ENCODE measurements at places on chromosomes 5 and 9. TPM values are rescaled to one million over a fixed set of nuclear protein-coding genes. Genes with fewer than 3 reads are reported as not detected.
A peak's percentile ranks its signal among the peaks of the same experiment; 100 is the strongest.

- H3K4me1 ChIP-seq = no peaks in the 10 kb centered on the region
- H3K4me3 ChIP-seq = no peak overlapping the region
- H3K36me3 ChIP-seq = no peaks in the 10 kb centered on the region
- no peaks in the 10 kb centered on the region for H3K27me3 ChIP-seq
- no peak for DNase-seq
- H3K27ac ChIP-seq = no peak overlapping the region
These were observed 163.4 kb downstream of the SNX18 start for GRCh38 chr5:54680998-54681397.

The C5orf47 gene
- not detected for total RNA-seq

DNA sequence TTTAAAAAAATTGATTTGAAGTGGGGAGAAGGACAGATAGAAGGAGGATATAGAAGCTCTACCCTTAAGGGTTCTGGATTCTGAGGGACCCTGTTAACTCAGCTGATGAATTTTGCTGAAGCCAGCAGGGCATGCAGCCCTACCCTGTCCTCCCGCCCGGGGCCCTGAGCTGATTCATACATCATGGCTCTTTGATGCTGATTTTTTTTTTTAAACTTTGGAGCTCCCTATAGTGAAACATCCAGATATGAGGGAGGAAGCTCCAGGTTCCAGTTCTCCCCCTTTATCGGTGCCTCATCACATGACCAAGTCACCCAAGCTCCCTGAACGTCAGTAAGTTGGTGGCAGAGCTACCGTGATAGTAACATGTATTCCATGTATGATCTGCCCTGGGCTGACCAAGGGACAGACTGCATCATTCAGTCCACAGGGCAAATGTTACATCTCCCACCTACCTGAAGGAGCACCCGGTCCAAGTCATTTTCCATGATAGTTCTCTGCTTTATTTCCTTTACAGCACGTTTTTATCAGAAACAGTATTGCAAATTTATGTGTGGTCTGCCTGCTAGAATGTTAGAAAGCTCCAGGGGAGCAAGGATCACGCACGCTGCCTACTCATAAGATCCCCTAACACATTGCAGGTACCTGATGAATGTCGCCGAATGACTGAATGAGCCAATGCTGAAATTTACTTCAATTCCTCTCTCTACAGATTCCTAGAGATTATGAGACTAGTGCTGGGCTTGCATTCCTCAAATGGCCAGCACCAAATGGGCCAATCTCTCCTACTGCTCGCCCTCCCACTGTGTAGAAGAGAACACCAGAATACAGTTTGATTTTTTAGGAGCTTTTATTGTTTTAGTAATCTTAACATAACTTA, 25.9 kb downstream of the SPARC start:
- H3K36me3 ChIP-seq = peaks cover 35% of the 10 kb centered on the region
- H3K27ac ChIP-seq = no peak overlapping the region
- H3K4me3 ChIP-seq = no peak overlapping the region
- H3K27me3 ChIP-seq = no peaks in the 10 kb centered on the region

The LCP2 gene
- total RNA-seq = 20.4 TPM

The SLC1A3 gene
- 11.3 TPM for total RNA-seq

- no peak for DNase-seq
- peaks cover 22% of the 10 kb centered on the region for H3K4me1 ChIP-seq
- H3K27me3 ChIP-seq = no peaks in the 10 kb centered on the region
- no peak overlapping the region for H3K27ac ChIP-seq
- H3K36me3 ChIP-seq = peaks cover 16% of the 10 kb centered on the region
These were observed 89.1 kb downstream of the PSD2 start for GRCh38 chr5:139884734-139885133.

- H3K36me3 ChIP-seq = no peaks in the 10 kb centered on the region
- DNase-seq = no peak
These were observed 111.1 kb upstream of the FBXL7 start for GRCh38 chr5:15388866-15389265.

DNA sequence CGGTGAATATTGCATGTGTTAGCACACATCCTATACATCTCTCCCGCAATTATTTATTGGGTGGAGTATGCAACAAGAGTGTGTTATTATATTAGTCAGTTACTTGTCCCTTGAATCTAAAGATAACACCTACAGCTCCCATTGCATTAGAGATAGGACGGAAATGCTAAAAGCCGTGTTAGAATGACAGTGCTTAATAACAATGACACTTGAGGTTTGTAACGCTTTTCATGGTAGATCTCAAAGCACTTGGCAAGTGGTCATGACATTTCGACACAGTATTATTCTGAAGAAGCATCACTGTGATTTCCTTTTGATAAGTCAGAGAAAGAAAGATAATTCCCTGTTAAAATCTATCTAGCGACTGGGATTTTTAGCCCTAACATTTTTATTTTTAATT, 33.4 kb upstream of the TRIO start:
- no peak overlapping the region for H3K27ac ChIP-seq
- H3K36me3 ChIP-seq = no peaks in the 10 kb centered on the region
- no peak overlapping the region for H3K4me3 ChIP-seq
- DNase-seq = no peak

DNA sequence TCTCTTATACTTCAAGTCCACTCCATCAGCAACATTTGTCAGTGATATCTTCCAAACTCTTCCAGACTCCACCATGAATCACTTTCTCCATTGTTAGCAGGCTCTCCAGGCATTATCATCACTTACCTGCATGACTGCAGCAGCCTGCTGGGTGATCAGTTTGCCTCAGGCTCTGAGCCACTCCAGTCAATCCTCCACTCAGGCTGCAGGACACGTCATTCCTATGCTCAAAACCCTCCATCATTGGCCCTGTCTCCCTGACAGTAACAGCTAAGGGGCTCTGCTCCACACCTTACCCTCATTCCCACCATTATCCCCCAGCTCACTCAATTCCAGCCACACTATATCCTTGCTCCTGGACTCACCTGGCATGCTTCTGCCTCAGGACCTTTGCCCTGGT, 10.7 kb downstream of the DIRAS2 start:
- H3K27me3 ChIP-seq = no peaks in the 10 kb centered on the region
- no peak for DNase-seq
- no peaks in the 10 kb centered on the region for H3K36me3 ChIP-seq
- no peaks in the 10 kb centered on the region for H3K4me1 ChIP-seq
- H3K27ac ChIP-seq = no peak overlapping the region

DNA sequence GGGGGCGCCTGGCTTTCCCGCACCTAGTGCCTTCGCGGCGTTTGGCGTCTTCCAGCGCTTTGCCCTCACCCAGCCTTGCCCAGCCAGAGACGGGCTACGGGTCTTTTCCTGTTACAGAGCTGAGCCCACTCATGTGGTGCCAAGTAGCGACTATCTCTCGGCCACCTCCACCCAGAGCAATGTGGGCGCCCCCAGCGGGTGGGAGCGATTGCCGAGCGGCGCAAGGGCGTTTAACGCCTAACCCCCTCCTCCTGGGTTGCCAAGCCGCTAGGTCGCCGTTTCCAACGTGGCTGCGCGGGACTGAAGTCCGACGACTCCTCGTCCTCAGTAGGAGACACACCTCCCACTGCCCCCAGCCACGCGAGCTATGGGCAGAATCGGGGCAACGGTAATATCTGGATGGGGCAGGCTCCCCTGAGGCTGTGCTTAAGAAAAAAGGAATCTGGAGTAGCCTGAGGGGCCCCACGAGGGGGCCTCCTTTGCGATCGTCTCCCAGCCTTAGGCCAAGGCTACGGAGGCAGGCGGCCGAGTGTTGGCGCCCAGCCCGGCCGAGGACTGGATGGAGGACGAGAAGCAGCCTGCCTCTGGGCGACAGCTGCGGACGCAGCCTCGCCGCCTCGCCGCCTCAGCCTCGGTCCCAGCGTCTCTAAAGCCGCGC, 5.8 kb downstream of the TLX3 start:
- H3K27ac ChIP-seq = no peak overlapping the region
- H3K36me3 ChIP-seq = no peaks in the 10 kb centered on the region
- H3K4me1 ChIP-seq = peaks cover 74% of the 10 kb centered on the region
- peak overlapping the region; percentile 37 for H3K4me3 ChIP-seq

DNA sequence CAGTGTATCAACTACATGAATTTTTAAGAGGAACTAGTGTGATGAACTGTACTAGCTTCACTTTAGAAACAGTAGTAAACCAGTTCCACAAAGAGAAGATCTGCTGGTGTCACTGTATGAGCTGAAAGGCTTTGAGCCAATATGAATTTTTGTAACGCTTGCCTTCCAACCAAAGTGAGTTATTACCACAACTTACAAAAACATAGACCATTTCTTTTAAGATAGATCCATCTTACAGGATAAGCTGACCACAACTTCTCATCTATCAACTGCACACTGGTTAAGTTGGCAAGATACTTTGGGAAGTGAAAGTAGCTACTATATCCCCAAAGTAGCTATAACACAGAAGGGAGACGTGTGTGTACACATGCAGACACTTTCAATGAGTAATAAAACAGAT, 849.6 kb upstream of the DMAC1 start:
- H3K27me3 ChIP-seq = no peaks in the 10 kb centered on the region
- DNase-seq = no peak
- no peak overlapping the region for H3K27ac ChIP-seq
- no peak overlapping the region for H3K4me3 ChIP-seq

The MYORG gene
- total RNA-seq = 20.8 TPM

The TMEM215 gene
- total RNA-seq = not detected

The SPATA31E1 gene
- not detected for total RNA-seq

DNA sequence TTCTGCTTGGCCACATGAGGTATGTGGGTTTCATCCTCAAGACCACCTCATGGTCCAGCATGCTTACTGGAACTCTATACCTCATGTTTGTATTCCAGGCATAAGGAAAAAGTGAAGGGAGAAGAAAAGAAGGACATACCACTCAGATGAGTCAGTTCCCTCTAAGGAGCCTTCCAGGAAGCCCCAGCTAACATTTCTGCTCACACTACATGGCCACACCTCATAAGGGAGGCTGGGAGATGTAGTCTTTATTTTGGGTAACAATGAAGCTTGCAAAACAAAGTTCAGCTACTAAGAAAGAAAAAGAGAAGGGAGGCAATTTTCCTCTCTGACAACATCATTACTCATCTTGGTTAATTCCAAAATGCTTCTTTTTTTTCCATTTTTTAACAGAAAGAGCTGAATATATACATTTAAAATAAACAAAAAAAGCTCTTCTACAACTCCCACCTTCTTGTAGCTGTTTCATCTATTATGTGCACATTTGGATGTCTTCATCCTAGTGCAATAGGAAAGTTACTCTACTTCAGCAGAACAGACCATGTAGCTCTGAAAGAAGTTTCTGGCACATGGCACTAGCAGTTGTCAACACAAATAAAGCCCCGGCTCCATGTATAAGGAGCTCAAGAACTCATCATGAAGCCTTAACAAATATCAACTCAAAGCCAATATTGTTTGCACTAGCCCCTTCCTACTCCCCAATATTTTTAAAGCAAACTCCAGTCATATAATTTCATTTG, 123.6 kb upstream of the CCDC112 start:
- no peaks in the 10 kb centered on the region for H3K36me3 ChIP-seq
- H3K27me3 ChIP-seq = no peaks in the 10 kb centered on the region
- peaks cover 42% of the 10 kb centered on the region for H3K4me1 ChIP-seq
- peak overlapping the region; percentile 36 for H3K27ac ChIP-seq
- no peak for DNase-seq

DNA sequence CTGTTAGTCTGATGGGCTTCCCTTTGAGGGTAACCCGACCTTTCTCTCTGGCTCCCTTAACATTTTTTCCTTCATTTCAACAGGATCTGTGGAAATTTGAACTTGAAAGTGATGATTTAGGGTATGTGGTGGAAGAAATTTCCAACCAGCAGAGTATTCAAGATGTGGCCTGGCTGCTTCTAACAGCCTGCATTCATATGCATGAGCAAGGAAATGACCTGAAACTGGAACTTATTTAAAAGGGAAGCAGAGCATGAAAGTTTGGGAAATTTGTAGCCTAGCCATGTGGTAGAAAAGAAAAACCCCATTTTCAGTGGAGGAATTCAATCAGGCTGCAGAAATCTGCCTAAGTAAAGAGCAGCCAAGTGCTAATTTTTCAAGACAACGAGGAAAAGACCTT, 41.7 kb downstream of the UNC13B start:
- no peaks in the 10 kb centered on the region for H3K4me1 ChIP-seq
- peaks cover 6% of the 10 kb centered on the region for H3K36me3 ChIP-seq
- no peaks in the 10 kb centered on the region for H3K27me3 ChIP-seq
- no peak overlapping the region for H3K4me3 ChIP-seq
- no peak for DNase-seq

The PCDHB6 gene
- total RNA-seq = 0.83 TPM

DNA sequence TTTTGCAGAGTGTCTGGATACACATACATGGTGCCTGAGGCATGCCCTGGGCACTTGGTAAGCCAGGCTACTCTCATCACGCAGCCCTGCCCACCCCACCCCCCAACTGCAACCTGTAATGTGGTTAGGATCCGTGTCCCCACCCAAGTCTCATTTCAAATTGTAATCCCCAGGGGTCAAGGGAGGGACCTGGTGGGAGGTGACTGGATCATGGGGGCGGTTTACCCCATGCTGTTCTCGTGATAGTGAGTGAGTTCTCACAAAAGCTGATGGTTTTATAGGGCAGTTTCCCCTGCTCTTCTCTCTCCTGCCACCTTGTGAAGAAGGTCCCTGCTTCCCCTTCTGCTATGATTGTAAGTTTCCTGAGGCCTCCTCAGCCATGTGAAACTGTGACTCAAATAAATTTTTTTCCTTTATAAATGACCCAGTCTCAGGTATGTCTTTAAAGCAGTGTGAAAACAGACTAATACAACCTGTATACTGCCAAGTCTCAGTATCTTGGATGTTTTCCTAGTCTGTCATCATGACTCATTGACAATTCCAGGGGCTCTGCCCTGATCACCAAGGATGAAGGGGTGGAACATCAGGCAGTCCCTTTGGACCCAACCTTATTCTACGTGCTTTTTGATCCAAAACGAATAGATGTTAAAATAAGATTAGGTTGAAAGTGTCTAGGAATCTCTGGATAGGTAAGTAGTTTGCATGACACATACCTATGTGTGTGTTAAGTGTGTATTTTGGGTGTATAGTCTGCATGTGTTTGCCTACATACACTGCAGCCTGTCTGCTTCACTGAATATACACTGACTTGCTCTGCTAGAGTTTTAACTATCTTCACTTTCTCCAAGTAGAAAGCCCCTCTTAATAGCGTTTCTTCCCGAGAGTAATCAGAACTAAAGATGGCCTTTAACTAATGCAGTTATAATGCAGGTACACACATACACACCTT, 293.8 kb downstream of the SLIT3 start:
- H3K36me3 ChIP-seq = no peaks in the 10 kb centered on the region
- no peak overlapping the region for H3K27ac ChIP-seq
- peaks cover 5% of the 10 kb centered on the region for H3K4me1 ChIP-seq
- no peak for DNase-seq

The CCNJL gene
- total RNA-seq = 2.5 TPM

GRCh38 chr5:73918791-73919221, 292.8 kb downstream of the ARHGEF28 start:
- H3K27me3 ChIP-seq = no peaks in the 10 kb centered on the region
- no peak overlapping the region for H3K27ac ChIP-seq
- no peak overlapping the region for H3K4me3 ChIP-seq
- H3K4me1 ChIP-seq = no peaks in the 10 kb centered on the region
- DNase-seq = peak; percentile 64

The SLC34A3 gene
- not detected for total RNA-seq

Measured in esophagus muscularis mucosa (tissue), 4 donors.